ENCODE measurements at places on chromosomes 5 and 9. TPM values are rescaled to one million over a fixed set of nuclear protein-coding genes. Genes with fewer than 3 reads are reported as not detected.

The FRMPD1 gene
- not detected for total RNA-seq

The TAF11L12 gene
- total RNA-seq = not detected

The F2RL1 gene
- total RNA-seq = 121 TPM

The WNK2 gene
- total RNA-seq = not detected

The TMEM174 gene
- not detected for total RNA-seq
